ENCODE measurements at places on chromosomes 12 and 14. TPM values are rescaled to one million over a fixed set of nuclear protein-coding genes. Genes with fewer than 3 reads are reported as not detected.

Gene SRP54
- total RNA-seq, result 66.1 TPM

DNA sequence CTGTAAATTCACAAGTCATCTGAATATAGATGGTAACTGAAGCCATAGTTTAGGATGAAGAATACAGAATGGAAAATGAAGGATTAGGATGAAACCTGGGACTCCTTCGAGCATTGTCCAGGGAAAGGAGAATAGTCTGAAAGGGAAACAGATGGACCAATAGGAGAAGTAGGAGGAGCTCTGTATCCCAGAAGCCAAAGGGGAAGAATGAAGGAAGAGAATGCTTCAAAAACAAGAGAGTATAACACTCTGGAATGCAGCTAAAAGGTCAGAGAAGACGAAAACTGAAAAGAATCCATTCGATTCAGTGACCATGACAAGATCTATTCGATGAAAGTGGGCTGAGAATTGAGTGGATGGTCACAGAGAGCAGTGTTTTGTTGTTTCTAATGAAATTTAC, 1.0 kb downstream of the GMFB start:
- DNase-seq, result peak; percentile 46

DNA sequence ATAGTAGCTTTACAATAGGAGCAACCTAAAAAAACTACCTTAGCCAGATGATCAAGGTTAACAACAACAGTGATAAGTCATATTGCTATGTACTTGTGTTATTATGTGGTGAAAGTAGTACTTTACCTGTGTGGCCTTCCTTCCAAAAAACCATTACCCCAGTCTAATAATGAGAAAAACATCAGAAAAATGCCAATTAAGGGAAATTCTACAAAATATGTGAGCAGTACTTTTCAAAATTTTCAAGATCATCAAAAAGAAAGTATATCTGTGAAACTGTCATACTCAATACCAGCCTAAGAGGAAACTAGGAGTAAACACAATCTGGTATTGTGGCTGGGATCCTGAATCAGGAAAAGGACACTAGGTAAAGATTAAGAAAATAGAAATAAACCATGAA, 165.3 kb upstream of the PKP2 start:
- DNase-seq, result no peak

Gene VDR
- total RNA-seq, result 6.1 TPM

- no peak for DNase-seq
Measured at GRCh38 chr14:105082703-105083102, 17.5 kb upstream of the GPR132 start.

Gene RNASE11
- total RNA-seq, result not detected

Gene ALDH1L2
- 0.23 TPM for total RNA-seq

GRCh38 chr14:23568600-23569331, 1.2 kb upstream of the AP1G2 start:
- peak; percentile 52 for DNase-seq

DNA sequence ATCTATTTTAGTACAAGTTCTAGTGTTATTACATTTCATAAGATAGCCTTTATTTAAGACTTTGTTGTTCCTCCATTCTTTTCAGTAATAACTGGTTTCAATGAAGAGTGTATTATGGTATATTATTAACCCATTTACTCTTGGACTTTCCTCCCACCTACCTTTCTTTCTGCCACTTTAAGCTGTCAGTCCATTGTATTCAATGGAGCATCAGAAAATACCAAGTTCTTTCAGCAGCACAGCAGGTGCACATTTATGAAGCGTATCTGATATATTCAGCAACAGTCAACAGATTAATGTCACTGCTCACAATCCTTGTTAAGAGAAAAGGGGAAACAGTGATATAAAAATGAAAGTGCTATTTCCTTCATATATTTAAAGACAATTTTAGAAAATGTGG, 660.9 kb downstream of the C12orf50 start:
- DNase-seq, result no peak

Gene GLTP
- 76.5 TPM for total RNA-seq

Gene FOXA1
- total RNA-seq, result 2.7 TPM

Gene NPFF
- not detected for total RNA-seq

Gene TDG
- 17.4 TPM for total RNA-seq

DNA sequence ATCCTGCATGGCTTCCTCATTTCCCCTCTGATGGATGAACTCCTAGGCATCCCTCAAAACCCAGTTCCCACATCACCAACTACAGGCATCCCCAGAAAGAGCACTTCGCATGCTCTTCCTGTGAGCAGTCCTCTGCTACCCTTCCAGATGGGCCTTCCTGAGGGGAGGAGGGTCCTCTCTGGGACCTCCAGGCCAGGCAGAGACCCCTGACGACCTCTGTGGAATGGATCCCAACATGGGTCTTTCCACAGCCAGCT, 1.9 kb downstream of the AKT1 start:
- DNase-seq, result no peak

DNA sequence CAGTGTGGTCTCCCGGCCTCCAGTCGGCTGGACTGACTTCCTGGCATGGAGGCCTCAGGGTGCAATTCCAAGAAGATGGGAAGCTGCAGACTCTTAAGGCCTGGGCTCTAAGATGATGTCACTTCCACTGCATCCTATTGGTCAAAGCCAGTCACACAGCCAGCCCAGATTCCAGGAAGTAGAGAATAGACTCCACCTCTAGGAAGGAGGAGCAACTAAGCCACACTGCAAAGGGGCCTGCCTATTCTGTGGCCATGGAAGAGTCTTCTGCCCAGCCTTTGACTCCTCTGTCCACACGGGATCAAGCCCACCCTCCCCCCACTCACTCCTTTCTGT, 103.9 kb upstream of the RFLNA start:
- DNase-seq, result peak; percentile 44

DNA sequence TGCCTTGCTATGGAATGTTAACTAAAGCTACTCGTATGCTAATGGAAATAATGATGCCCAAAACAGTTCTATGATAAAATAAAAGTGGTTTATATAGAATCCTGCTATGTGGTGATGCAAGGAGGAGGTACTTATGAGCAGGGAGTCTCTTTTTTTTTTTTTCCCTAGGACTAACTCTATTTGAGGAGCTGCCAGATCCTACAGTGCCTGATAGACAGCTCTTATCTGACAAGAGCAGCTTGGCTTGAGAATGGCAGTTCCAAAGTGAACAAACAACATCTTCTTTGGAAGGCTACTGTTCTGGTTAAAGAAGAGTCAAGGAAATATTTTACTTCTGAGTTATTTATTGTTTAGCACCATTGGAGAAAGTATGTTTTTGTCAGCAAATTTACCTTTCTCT, 10.2 kb upstream of the ACSM4 start:
- no peak for DNase-seq

GRCh38 chr12:113462117-113462774, 9.4 kb downstream of the LHX5 start:
- DNase-seq, result peak; percentile 68

DNA sequence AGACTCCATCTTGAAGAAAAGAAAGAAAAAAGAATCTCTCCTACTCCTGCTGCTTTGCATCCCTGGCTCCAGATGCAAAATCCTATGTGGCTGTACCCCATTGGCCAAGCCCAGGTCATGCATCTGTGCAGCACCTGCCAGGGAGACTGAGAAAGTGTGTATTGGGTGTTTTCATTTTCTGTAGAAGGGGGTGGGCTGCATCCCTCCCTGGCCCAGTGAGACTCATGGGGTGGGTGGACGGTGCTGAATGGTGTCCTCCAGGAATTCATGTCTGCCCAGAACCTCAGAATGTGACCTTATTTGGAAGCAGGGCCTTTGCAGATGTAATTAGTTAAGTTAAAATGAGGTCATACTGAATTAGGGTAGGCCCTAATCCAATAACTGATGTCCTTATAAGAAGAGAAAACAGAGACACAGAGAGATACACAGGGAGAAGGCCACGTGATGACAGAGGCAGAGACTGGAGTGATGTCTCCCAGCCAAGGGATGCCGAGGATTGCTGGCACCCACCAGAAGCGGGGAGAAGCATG, 23.2 kb downstream of the MOAP1 start:
- no peak for DNase-seq

GRCh38 chr12:12714276-12715021, 2.7 kb upstream of the CDKN1B start:
- no peak for DNase-seq

GRCh38 chr12:76719171-76720041, 44.5 kb upstream of the ZDHHC17 start:
- DNase-seq, result no peak

Gene KRT77
- not detected for total RNA-seq

Gene EPYC
- not detected for total RNA-seq

Gene SLC5A8
- total RNA-seq, result not detected

Gene RAB3IP
- total RNA-seq, result 20.0 TPM

DNA sequence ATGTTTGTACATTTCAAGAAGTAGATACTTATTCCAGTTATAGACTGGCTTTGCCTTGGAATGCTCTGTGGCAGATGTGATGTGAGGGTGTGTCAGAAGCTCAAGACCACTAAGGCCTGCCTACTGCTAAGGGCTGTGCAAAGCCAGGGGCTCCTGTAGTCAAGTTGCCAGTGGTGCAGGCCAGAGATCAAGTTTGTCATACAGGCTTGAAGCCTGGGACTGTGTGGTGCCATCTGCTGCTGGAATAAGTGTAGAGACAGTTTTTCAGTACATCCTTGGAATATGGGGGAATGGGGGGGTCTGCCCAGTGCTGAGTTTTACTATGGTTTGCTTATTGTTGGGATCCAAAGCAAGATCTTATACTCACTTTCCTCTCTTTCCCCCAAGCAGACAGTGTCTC, 649.9 kb upstream of the FOXG1 start:
- no peak for DNase-seq

Gene CEP170B
- 21.3 TPM for total RNA-seq

DNA sequence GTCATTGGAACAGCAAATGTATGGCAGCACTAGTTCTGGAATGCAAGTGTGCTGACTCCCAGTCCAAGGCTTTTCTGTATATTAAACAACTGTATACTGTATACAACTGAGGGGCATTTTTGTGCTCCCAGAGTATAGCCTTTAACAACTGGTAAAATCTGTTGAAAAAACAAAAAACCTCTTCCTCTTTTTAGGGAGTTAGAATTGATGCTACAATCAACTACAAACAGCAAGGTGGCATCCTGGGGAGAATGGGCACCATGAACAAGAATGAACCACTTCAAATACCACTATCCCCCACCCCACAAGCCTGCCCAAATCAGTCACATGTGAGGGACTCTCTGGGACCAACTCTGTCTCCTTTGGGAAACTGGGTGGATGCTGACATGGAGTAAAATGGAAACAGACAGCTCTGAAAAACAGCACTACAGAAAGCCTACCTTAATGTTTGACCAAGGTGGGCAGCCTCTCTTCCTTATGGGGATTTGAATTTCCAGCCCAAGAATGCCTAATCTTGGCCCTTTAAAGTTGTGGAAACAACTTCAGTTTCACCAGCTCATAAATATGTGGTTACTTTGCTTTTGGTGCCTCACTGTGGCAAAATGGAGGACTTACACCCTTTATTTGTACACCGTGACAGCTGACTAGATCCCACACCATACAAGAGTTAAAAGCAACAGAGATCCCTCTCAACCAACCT, 7.5 kb downstream of the VTI1B start:
- DNase-seq, result peak; percentile 55

DNA sequence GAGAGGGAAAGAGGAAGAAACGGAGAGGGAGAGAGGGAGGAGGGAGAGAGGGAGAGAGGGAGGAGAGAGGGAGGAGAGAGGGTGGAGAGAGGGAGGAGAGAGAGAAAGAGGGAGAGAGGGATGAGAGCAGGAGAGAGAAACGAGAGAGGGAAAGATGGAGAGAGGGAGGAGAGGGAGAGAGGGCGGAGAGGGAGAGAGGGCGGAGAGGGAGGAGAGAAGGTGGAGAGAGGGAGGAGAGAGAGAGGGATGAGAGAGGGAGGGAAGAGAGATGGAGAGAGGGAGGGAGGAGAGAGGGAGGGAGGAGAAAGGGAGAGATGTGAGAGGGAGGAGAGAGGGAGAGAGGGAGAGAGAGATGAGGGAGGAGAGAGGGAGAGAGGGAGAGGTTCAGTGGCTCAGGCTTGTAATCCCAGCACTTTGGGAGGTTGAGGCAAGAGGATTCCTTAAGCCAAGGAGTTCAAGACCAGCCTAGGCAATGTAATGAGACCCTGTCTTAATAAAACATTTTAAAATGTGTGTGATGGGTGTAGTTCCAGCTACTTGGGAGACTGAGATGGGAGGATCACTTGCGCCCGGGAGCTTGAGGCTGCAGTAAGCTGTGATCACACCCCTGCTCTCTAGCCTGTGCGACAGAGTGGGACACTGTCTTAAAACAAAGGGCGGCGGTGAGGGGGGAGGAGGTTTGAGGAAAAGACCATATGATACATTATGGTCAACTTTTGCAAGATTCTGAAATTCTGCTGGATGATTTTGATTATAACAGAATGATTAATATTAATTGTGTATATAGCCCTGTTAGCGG, 21.3 kb upstream of the SNRPF start:
- no peak for DNase-seq

DNA sequence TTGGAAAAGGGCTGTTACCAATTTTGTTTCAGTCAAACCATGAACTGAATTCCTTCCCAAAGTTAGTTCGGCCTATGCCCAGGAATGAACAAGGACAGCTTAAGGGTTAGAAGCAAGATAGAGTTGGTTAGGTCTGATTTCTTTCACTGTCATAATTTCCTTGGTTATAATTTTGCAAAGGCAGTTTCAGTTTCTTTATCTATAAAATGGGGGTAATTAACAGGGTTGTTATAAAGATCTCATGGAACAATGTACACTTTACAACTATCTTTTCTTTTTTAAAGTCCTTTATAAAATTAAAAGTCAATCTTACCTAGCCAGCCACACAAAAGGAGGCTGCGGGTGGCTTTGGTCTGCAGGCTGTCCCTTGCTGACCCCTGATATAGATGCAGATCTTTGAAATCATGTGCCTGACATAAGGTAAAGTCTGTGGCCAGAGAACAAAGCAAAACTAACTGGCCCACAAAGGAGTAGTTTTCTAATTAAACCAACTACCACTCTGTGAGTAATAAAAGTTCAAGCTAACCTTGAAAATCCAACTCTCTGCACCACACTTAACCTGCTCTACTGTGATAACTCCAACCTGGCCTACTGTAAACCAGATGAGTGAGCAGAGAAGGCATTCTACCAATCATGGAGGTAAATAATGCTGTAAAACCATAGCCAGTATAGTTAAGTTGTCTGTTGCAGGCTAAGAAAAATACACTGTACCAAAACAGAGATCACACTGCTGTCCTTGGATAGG, 49.5 kb downstream of the SLC38A1 start:
- DNase-seq, result no peak
